ENCODE measurements at places on chromosomes 1 and 21.

- DNase-seq, result no peak
These were observed 285.0 kb upstream of the NR5A2 start for GRCh38 chr1:199742547-199742946.

- no peak for DNase-seq
These were observed 88.1 kb downstream of the DMRTB1 start for GRCh38 chr1:53547231-53547790.

DNA sequence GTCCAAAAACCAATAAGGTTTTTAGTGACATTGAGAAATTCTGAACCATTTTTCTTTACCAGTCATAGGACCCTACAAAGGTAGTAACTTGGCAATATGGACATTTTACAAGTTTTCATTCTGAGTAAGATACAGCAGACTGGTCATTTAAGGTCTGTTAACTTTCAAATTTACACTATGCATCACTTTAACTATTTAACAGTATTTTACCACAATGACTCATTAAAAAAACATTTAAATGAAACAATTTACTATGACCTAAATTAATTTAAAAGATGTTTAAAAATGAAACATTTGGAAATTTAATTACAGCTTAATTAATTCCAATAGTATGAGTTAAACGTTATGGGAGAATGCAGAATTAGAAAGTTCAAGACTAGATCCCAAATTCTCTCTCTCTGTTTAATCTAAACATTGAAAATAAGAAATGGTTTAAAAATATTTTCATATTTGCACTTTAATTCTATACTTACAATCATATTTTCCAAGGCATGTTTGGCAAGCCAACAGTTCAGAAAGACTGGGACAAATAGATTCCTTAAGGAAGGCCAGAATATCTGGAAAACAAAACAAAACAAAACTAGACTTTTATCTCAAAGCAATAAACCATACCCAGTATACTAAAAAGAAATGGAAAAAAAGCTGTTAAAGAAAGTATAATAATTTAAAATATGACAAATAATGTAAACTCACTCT, 140.9 kb downstream of the KCNT2 start:
- DNase-seq, result no peak

GRCh38 chr1:65165269-65165993, 17.4 kb downstream of the AK4 start:
- no peak for DNase-seq

DNA sequence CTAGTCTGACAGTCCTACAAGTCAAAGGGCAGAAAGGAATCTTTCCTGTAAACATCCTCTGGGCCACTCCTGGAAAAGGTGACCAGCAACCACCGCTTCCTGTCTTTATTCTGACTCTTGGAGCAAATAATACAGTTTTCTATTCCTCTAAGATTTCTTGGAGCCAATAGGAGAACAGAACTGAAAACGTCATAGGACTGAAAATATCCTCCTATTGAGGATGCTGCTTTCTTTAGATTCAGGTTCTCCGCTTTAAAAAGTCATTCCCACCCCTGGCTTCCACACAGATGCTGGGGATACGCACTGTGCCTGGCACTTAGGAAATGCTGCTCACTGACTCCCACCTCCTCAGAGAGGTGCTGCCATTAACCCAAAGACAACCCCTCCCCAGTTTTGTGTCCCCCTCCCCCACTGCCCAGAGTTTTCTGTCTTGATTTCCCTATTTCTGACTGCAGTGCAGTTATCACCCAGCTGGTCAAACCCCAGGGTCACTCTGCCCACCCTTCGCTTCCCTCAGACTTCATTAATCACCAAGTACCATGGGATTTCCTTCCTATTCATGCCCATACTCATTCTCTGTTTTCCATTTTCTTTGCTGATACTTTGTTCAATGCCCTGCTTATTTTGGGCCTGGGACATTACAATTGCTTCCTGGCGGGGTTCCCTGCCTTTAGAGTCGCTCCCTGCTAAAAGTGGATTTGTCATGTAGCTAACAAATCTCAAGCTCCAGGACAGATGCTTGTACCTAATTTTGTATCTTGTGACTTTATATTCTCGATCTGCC, 82.1 kb upstream of the ARHGAP29 start:
- DNase-seq, result no peak
